CD4-positive, alpha-beta T cell treated with Interleukin-10 for 1 hour (primary cell): ENCODE measurements at places on chromosomes 16 and 17.

- DNase-seq: no peak
These were observed 38.2 kb upstream of the ALDH3A2 start for GRCh38 chr17:19610311-19610710.

GRCh38 chr17:59357219-59357697 lies 25.8 kb downstream of the YPEL2 start:
- no peak for DNase-seq

GRCh38 chr17:4246674-4247073 lies 17.1 kb downstream of the ANKFY1 start:
- no peak for DNase-seq

DNA sequence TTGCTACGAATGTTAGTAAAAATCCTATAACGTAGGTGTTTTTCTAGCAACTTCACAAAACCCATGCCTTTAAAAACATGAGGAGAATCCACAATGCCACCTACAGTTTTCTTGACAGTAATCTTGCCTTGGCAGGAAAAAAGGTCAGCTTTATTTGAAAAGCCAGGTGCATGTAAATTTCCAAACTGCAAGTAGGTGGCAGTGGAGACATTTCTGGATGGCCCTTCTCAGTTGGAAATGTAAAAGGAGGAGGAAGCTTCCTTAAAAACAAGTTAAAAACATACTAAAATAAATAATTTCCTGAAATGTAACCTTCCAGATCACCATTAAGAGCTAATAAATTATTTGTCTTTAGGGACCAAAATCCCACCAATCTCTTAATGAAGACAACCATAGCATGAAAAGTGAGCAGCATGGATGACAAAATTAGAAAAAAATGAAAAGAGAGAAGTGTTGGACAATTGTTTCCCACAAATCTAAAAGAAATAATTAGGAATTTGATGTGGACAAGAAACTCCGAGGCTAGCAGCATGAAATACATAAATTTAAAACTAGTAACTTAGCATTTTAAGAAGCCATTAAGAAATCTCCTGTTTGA lies 152.2 kb downstream of the SNX11 start:
- DNase-seq: no peak

GRCh38 chr17:65817951-65818350 lies 256.5 kb upstream of the AXIN2 start:
- DNase-seq: no peak

DNA sequence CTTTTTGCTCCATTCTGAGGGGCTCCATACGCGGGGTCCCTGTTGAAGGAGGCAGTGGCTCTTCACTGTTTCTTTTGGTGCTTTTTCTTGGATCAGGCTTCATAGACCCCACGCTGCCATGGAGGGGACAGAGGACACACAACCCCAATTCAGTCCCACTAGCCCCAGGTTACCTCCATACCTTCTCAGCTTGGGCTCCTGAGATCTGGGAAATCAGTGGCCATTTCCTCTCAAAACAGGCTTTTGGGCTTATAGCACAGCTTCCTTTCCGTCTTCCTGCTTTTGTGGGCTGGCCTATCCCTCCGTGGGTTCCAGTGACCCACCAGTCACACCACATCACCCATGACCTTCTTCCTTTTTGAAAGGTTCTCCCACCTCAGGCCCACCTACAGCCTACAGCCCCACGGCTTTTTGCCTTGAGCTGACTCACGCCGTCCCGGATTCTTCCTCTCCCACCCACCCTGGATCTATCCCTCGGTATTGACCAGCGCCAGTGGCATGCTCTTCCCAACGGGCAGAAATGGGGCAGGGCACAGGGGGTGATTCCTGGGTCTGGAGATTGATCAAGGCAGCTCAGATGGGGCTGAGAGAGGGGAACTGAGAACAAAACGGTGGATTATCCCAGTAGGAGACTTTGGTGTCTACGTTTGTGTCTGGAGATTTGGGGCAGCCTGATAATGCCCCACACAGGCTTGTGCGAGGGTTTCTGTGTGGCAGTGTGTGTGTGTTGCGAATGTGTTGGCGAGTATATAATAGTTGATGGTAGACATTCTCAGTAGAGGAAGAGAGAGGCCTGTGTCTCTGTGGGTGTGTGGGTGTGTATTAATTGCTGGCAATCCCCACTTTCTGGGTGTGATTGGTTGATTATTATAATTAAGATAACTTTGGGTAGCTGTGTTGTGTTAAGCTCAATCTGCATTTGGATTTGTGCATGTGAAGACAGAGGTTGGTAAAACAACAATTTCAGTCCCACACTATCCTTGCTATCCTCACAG lies 3.8 kb downstream of the TBX21 start:
- DNase-seq: no peak

GRCh38 chr17:1022278-1023024 lies 25.5 kb downstream of the TIMM22 start:
- no peak for DNase-seq

GRCh38 chr16:21592191-21592590 lies 7.2 kb upstream of the METTL9 start:
- DNase-seq: no peak

DNA sequence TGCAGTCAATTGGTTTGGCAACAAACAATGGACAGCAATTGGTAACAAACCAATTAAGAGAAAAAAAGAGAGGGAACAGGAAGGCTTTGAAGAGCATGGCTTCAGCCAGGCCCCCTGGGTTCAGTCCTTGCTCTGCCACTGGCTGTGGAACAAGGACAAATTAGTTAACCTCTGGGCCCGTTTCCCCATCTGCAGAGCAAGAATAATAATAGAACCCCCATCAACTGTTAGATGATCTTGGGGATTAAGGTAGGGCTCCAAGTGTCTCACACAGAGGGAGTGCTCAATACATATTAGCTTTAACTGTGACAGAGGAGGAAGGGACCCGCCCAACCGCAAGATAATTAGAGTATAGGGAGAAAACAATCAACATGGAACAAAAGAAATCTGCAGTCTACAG lies 55.2 kb downstream of the PECAM1 start:
- DNase-seq: no peak

DNA sequence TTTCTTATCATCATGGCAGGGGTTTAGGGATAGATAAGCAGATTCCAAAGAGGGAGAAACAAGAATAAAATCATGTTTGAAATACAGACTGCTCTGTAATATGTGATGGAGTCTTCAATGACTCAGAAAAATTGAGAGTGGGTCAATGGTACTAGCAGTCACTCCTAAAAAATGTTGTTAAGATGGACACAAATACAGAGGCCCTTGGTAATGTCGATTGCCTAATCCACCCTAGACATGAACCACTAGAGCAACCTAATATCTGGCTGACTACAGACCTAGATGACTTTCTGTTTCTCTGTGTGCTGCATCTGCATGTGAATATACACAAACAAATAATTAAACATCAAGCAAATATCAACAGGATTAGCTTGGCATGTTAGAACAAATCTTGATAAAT lies 135.8 kb downstream of the CDH8 start:
- DNase-seq: no peak

GRCh38 chr17:17836818-17837379 lies at the start of gene SREBF1:
Gene SREBF1 (minus strand): TSS chr17:17836986. CDS start chr17:17836817, 169 bp downstream.
- DNase-seq: peak; percentile 80

DNA sequence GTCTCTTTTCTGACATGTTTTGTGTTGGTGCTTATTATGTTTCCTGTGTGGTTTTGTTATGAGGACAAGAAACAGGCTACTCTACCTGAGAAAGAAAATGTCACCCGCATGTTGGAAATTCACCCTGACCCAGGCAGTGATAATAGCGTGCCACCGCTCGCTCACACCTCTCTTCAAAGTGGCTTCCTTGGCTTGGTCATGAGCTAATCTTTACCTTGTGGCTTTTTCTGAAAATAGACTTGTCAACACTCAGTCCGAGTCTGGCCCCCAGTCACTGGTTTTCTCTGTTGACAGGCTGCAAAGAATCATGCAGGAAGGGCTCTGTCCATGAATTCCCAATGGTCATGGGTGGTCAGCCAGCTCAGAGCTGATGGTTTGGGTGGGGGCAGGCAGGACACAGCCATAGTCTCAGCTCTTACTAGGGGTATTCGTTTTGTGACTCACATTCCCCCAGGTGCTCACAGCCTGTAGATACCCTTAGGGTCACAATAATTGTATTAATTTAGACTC lies 121.3 kb upstream of the CACNG5 start:
- no peak for DNase-seq

GRCh38 chr17:29561554-29562517 lies 5.0 kb downstream of the ABHD15 start:
- DNase-seq: peak; percentile 24

- no peak for DNase-seq
These were observed 27.5 kb upstream of the MTSS2 start for GRCh38 chr16:70713342-70713741.

GRCh38 chr16:8005096-8005860 lies 585.0 kb downstream of the TMEM114 start:
- DNase-seq: no peak

GRCh38 chr17:80575057-80575875 lies 30.6 kb downstream of the RPTOR start:
- peak; percentile 90 for DNase-seq

DNA sequence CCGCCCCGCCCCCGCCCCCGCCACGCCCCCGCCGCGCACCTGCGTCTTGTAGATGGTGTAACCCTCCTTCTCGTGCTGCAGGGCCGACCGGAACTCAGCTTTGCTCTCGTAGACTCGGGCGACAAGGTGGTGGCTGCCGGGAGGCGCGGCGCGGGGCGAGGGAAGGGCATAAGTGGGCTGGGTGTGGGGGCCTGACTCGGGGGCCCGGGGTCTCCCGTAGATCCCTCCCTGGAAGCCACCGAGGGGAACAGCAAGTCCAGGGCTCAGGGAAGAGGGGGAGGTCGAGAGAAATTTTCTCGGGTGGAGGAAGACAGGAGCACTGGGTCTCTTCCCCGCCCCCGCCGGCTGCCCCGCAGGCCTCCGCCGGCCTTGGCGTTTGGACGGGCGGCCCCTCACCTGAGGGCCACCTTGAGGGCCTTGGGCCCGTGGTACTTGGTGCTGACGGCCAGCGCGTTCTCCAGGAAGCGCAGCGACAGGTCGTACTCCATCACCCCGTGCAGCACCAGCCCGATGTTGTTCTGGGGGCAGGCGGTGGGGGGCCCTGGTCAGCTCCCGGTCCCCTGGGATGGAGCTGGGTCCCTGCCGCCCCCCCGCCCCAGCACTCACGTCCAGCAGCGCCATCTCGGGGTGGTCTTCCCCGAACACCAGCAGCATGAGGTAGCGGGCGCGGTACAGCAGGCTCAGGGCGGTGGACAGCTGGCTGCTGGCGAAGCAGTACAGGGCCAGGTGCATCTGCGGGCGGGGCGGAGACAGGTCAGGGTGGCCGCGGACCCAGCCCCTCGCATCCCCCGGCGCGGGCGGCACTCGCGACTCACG lies 19.4 kb downstream of the CLUH start:
- no peak for DNase-seq

GRCh38 chr16:56611281-56611833 lies 3.0 kb downstream of the MT2A start:
- DNase-seq: no peak

DNA sequence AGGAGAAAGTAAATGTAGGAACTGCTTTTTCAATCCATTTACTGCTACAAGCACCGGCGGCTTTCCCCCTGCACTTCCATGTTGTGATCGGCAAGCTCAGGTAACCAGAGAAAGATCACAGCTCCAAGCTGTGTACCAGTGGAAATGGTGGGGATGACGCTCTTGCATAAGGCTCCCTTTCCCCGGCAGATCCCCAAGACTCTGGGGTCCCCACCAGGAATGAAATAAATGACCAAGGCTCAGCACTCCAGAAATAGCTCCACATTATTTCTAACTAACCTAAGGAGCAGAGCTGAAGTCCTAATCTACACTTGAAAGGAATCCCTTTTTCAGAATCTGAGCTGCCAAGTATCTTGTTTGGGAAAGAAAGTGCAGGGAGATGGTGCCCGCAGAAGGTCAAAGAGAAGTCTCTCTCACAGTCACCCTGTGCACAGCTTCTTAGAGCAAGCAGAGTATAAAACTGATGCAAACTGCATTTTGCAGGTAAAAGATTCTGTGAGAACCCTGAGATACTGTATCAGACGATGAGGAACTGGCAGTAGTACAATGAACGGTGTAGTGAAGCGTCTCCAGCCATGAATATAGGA lies 11.1 kb downstream of the GRB2 start:
- DNase-seq: no peak

DNA sequence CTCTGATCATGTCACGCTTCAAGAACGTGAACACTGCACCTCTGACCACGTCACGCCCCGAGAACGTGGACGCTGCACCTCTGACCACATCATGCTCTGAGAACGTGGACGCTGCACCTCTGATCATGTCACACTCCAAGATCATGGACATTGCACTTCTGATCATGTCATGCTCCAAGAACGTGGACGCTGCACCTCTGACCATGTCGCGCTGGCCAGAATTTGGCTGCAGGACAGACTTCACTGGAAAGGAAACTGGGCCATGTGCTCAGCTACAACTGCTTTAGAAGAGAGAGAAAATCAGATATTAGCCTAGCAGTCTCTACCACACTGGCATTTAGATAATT lies 182.7 kb downstream of the RPTOR start:
- DNase-seq: no peak

GRCh38 chr17:49494399-49494985 lies 601 bp upstream of the NGFR start:
- no peak for DNase-seq

GRCh38 chr17:50467114-50467854 lies 1.4 kb downstream of the CHAD start:
- no peak for DNase-seq

DNA sequence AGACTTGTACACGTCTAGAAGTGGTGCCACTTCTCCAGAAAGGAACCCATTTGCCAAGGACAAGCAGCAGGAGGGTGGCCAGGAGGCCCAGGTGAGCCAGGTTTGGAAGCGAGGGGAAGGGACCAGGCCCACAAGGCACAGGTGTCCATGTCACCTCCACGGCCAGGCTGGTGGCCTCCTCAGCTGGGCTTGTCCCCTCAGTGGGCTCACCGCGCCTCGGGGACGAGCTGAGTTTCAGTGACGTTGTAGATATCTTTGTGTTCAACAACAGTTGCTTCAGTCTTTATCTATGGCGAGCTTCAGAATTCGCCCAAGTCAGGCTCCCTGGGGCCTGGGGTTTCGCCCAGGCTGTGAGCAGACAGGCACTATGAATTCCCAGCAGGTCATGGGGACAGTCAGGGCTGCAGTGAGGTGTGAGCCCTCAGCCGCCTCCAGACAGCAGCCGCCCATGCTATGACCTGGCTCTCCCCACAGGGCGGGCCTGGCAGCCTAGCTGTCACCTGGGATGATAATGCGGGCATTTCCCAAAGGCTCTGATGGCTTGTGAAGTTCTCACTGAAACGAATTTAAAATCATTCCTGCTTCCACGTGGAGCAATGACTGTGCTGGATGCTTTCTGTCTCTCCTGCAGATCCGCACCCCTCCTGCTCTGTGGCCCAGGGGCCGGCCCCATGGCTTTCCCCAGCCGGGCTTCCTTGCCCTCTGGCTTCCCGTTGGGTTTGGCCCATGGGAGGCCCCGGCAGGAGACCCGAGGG lies 89.5 kb downstream of the MRC2 start:
- no peak for DNase-seq
